Activated naive CD8-positive, alpha-beta T cell treated with anti-CD3 and anti-CD28 coated beads, Interleukin-2, amount 10 ng/mL, durations not matched to agents 7 days and 5 days (primary cell): ENCODE measurements at places on chromosomes 5 and 9.
A peak's percentile ranks its signal among the peaks of the same experiment; 100 is the strongest.

GRCh38 chr5:56161927-56162326 is 71.2 kb downstream of the ANKRD55 start:
- H3K27me3 ChIP-seq, result no peaks in the 10 kb centered on the region
- H3K27ac ChIP-seq, result no peak overlapping the region
- H3K4me3 ChIP-seq, result no peak overlapping the region
- no peaks in the 10 kb centered on the region for H3K36me3 ChIP-seq

GRCh38 chr9:2181792-2182191 is 166.6 kb downstream of the SMARCA2 start:
- no peak overlapping the region for H3K27ac ChIP-seq
- no peak overlapping the region for H3K4me3 ChIP-seq
- H3K4me1 ChIP-seq, result peaks cover 4% of the 10 kb centered on the region
- peaks cover 20% of the 10 kb centered on the region for H3K36me3 ChIP-seq
- H3K27me3 ChIP-seq, result no peaks in the 10 kb centered on the region
- DNase-seq, result no peak

GRCh38 chr5:135034236-135034962 is 371 bp upstream of the PITX1 start:
- H3K4me1 ChIP-seq, result peaks cover 23% of the 10 kb centered on the region
- H3K27me3 ChIP-seq, result peaks cover 82% of the 10 kb centered on the region
- peak; percentile 54 for DNase-seq
- peak overlapping the region; percentile 88 for H3K4me3 ChIP-seq
- peaks cover 6% of the 10 kb centered on the region for H3K36me3 ChIP-seq

- no peak overlapping the region for H3K27ac ChIP-seq
- H3K4me1 ChIP-seq, result peaks cover 6% of the 10 kb centered on the region
- no peak for DNase-seq
- peaks cover 2% of the 10 kb centered on the region for H3K36me3 ChIP-seq
Observed at GRCh38 chr9:98222885-98223691, 30.7 kb upstream of the CORO2A start.

- H3K27me3 ChIP-seq, result peaks cover 29% of the 10 kb centered on the region
- no peaks in the 10 kb centered on the region for H3K4me1 ChIP-seq
Observed at GRCh38 chr9:13279284-13280141, at the start of gene MPDZ. MPDZ (minus strand) TSS chr9:13279692; CDS start chr9:13250315, 29,377 bp downstream.

DNA sequence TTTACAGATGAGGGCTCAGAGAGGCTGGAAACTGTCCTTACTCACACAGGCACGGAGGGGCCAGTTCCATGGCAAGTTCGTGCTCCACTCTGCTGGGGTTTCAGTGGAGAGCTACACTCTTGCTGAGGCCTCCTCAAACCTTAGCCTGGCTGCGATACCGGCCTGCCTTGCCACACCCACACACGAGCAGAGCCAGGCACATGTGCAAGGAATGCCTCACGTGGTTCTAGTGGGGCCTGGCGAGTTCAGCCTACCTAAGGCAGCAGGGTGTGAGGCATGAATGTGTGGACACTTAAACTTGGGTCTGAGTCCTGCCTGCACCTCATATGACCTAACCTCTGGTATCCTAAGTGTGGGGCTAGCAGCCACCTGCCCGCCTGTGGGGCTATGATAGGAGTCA is 21.5 kb upstream of the PRDM12 start:
- no peak for DNase-seq
- peaks cover 2% of the 10 kb centered on the region for H3K36me3 ChIP-seq
- no peak overlapping the region for H3K27ac ChIP-seq
- no peaks in the 10 kb centered on the region for H3K4me1 ChIP-seq
- no peaks in the 10 kb centered on the region for H3K27me3 ChIP-seq

DNA sequence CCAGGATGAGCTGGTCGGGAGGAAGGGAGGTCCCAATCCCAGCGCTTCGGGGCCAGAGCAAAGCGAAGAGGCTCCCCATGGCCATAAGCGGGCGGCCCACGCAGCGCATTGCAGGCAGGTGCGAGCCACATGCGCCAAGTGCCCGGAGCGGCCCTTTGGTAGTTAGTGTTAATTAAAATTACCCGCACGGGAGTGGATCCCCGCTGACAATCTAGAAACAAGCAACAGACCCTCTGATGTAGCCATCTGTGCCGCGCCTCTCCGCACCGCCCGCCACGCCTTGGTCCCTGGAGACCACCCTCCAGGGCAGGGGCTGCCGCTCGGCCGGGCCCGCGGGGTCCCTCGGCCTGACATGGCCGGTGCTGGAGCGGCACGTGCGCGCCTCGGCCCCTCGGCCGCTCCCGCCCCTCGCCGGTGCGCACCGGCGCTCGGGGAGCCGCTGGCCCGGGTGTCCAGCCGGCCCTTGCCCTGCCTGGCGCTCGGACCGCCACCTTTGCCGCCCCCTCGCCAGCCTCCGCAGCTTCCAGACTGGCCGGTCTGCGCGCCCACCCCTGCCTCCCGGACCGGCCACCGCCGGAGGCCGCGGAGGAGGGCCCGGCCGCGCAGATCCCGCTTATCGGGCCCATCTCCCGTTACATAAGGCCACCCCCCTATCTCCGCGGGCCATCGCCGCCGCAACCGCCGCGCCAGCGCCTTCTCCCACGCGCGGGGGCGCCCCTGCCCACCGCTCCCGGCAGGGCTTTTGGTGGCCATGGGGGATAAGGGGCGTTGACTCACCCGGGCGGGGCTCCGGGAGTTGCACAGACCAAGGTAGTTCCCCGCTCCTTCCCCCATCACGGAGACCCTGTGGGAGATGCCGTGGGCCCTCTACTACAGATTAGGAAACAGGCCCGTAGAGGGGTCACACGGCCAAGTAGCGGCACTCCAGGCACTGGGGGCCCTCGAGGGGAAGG is 1.9 kb upstream of the IL13 start:
- peak; percentile 73 for DNase-seq
- H3K4me3 ChIP-seq, result peak overlapping the region; percentile 78
- H3K27me3 ChIP-seq, result peaks cover 7% of the 10 kb centered on the region

- peaks cover 57% of the 10 kb centered on the region for H3K36me3 ChIP-seq
- H3K4me3 ChIP-seq, result peak overlapping the region; percentile 26
- DNase-seq, result no peak
Observed at GRCh38 chr9:99130069-99130468, 25.2 kb downstream of the TGFBR1 start.

- peaks cover 2% of the 10 kb centered on the region for H3K27me3 ChIP-seq
- no peak overlapping the region for H3K27ac ChIP-seq
- DNase-seq, result no peak
- no peak overlapping the region for H3K4me3 ChIP-seq
Observed at GRCh38 chr5:150158170-150158949, 2.7 kb upstream of the PDGFRB start.

GRCh38 chr5:151706906-151707305 is 20.2 kb upstream of the SPARC start:
- no peak overlapping the region for H3K4me3 ChIP-seq
- no peaks in the 10 kb centered on the region for H3K4me1 ChIP-seq
- no peak overlapping the region for H3K27ac ChIP-seq
- peaks cover 19% of the 10 kb centered on the region for H3K27me3 ChIP-seq
- no peak for DNase-seq
